ENCODE measurements at places on chromosomes 7 and 10.

- no peak for DNase-seq
Observed at GRCh38 chr7:130383187-130383980, 3.1 kb downstream of the CPA1 start.

DNA sequence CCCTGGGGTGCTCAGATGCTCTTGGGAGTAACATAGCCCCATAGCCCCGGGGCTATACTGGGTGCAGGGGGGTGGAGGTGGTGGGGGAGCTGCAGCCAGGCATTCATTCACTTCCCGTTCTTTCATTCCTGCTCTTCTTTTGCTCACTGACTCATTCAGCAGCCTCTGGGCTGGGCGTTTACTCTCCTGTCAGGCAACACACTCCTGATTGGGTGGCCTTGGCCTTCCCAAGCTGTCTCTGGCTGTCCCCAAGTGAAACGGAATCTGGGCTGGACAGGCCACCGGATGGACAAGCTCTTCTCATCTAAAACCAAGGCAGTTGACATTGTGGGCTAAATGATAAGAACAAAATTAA lies 34.6 kb downstream of the CHST3 start:
- DNase-seq = no peak

- no peak for DNase-seq
Observed at GRCh38 chr7:30278376-30278775, 6.0 kb upstream of the ZNRF2 start.

DNA sequence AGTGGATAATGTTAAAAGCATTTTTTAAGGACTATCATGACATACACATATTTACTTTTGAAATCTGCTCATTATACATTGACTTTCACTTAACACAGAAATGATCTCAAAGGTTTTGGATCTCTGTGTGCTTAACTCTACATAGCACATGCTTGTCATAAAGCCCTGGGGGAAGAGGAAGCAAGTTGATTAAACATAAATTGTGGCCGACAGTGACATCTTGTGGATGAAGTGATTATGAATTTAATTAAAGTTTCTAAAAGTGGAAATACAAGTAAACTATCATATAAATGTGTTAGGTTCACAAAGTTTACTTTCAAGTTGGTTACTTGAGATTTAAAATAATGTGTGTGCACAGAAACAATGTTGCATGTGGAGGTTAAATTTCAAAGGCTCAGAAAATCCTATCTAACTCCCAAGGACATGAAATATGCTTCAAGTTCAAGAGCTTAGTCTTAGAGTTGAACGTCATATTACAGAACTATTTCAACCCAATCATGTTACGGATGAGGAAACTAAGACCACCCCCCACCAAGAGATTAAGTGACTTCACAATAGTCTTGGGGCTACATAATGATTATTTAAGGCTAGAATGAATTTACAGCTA lies 1247.8 kb downstream of the GATA3 start:
- DNase-seq = no peak

GRCh38 chr10:89975771-89976170 lies 274.4 kb downstream of the KIF20B start:
- no peak for DNase-seq

DNA sequence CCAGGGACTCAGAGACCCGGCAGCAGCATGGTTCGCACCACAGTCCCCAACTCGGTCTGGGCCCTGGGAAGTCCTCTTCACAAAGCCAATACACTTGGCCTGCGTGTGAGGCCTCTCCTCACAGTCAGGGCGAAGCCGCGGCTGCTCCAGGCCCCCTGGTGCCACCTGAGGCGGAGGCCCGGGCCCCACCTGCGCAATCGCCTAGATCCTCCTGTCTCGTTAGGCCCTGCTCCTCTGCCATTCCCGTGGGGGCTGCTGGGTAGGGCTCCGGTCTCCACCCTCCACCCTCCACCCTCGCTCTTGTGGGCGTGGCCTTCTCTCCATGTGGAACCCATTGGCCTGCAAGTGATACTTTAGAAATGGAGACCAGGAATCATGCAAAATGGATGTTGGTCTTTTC lies 553.3 kb downstream of the INHBA start:
- DNase-seq = no peak

DNA sequence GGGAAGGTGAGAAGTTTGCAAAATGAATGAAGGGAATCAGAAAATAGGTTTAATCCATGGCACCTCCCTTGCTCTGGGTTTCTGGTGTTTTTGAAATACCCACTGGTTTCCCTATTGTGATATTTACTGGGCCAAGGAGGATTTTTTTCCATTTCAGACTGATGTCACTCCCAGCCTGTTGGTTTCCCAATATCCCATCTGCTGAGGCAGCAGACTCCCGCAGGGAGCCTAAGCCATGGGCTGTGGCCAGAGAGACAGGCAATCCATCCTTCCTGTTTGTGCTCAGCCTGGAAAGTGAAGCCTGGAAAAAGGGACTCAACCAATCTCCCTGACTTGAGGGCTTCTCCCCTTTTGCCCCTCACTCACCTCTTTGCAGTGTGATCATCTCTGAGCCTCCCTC lies 22.8 kb downstream of the FAM107B start:
- no peak for DNase-seq

GRCh38 chr10:20302033-20302432 lies 485.8 kb downstream of the PLXDC2 start:
- DNase-seq = no peak

GRCh38 chr10:122882766-122883165 lies 3.4 kb upstream of the FAM24B start:
- no peak for DNase-seq

DNA sequence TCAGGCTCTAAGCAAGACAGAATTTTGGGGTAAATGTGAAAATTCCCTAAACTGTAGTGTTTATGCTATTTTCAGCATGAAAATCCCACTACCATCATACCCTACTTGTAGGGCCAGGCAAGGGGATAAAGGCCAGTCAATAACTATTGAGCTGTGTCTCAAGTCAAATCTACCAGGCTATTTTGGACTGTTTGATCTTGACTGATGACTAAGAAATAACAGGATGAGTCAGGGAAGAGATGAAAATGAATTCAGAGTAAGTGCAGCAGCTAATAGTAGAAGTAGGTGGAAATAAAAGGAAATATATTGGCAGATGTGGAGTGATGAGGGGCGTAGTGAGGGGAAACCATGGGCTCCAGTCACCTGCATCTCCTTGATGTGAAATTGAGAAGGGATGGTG lies 225.8 kb upstream of the PHYHIPL start:
- DNase-seq = no peak

DNA sequence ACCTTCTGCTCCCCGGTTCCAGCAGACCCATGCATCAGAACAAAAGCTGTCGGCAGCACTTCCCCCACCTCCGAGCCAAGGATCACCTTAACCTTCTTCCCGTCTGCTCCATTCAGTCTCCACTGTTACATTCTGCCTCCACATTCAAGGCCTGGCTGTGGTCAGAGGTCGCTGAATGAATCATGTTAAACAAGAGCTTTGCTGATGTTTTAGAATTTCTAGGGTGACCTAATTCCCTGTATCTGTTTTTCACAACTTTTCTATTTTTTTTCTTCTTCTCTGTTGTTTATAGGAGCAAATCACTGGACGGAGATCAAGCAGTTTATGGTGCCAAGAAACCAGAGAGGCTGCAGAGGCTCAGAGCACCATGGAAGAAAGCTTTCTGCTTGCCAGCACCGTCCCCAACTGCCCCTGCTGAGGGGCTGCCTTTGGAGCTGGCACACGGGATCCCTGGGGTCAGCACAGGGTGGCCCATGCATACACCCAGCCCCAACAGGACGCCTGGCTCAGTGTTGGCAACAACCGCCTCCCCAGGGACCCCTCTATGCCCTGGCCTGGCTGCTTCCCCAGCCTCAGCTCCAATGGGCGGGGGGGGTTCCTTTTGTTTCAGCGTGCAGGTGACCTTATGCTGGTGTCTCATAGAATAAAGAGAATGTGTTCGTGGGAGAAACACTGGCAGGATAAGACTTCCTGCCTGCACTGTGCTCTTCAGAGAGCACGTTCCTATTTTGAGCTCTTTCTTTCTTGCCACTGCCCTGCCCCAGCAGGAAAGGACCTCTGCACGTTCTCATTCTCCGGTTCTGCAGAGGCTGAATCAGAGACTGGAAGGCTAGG lies 182.7 kb upstream of the LYZL2 start:
- no peak for DNase-seq

DNA sequence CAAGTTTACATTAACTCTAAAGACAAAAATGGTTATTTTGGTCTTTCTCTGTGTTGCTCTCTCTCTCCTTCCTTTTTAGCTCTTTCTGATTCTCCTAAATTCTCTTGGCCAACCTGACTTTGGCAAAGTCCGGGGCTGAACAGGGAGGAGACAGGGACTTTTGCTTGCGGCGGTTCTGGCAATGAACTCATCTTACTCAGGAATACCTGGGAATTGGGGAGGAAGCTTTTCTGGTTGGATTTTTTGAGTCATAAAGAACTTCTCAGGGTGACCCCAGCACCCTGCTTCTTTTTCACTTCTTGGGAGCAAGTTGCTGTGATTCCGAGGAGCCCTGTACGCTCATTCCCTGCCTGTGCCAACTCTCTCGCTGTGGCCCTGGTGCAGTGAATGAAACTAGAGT lies 16.0 kb downstream of the GATA3 start:
- no peak for DNase-seq

GRCh38 chr7:2151237-2151636 lies 81.5 kb downstream of the MAD1L1 start:
- no peak for DNase-seq
